ENCODE measurements at places on chromosomes 2 and 18.

DNA sequence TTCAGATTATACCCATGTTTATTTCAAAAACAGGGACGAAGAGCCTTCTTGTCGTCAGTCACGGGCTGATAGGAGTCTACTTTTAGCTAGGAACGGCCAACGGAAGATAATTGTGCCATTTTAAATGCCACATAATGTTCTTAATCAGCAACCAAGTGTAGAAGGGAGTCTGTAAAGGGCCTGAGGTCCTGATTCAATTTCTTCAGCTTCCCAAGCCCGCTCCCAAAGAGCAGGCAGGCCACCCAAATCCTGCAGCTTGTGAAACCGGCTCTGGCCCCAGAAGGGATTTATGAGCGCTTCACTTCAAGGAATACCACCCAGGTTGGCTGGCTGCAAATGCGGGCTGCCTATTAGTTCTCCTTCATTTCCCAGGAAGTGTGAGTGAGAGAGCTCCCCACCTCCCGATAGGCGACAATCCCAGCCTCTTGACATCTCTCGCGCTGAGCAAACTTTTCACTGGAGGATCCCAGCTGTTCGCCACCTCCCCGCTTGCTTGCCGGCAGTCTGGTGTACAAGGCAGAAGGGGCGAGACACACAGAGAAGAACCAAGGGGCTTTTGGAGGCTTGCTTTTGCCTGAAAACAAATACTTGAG lies 272.9 kb downstream of the CDH20 start:
- DNase-seq: no peak

GRCh38 chr2:239956818-239957261 lies 68.3 kb downstream of the NDUFA10 start:
- DNase-seq: no peak

- DNase-seq: no peak
Observed at GRCh38 chr2:46002507-46002883, 294.7 kb upstream of the EPAS1 start.

- DNase-seq: peak; percentile 13
Observed at GRCh38 chr2:70861777-70862625, 26.4 kb upstream of the CD207 start.

DNA sequence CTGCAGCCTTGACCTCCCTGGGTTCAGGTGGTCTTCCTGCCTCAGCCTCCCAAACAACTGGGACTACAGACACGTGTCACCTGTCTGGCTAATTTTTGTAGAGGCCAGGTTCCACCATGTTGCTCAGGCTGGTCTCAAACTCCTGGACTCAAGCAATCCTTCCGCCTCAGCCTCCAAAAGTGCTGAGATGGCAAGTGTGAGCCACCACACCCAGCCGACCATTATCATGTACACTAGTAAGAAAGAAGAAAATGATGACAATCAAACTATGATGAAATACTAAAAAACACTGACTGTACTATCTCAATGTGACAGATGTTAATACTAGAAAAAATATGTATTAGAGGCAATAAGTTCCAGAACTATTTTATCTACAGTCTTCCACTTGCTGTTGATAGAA lies 420.9 kb downstream of the TRIB2 start:
- DNase-seq: no peak

GRCh38 chr2:54503192-54503591 lies 47.1 kb downstream of the SPTBN1 start:
- no peak for DNase-seq

DNA sequence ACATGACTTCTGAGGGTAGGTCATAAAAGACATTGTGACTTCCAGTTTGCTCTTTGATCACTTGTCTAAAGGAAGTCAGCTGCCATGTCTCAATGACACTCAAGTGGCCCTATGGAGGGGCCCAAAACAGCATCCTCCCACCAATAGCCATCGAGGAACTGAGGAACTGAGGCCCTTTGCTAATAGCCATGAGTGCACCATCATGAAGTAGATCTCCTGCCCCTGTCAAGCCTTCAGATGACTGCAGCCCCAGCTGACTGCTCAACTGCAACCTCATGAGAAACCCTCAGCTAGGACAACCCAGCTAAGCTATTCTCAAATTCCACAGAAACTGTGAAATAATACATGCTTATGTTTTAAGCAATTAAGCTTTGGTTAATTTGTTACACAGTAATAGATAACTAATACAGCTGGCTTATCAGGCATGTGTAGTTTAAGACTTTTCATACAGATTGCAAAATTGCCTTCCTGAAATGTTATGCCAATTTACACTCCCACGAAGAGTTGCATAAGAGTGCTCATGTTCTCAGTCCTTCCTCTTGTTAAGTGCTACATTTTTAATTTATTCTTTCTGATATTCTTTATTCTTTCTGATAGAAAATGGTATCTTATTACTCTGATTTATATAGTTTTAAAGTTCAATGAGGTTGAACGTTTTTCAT lies 105.6 kb upstream of the NDUFV2 start:
- DNase-seq: no peak

GRCh38 chr2:199596549-199596948 lies 138.8 kb upstream of the SATB2 start:
- DNase-seq: no peak

- DNase-seq: no peak
Observed at GRCh38 chr18:56541793-56542192, 96.6 kb downstream of the TXNL1 start.

- no peak for DNase-seq
Observed at GRCh38 chr2:108588070-108588668, 53.9 kb downstream of the LIMS1 start.

GRCh38 chr2:225763711-225764110 lies 364.2 kb downstream of the NYAP2 start:
- DNase-seq: no peak

GRCh38 chr18:52813635-52814416 lies 473.8 kb downstream of the DCC start:
- no peak for DNase-seq

GRCh38 chr18:35564795-35565453 lies 16.6 kb upstream of the GALNT1 start:
- DNase-seq: no peak

DNA sequence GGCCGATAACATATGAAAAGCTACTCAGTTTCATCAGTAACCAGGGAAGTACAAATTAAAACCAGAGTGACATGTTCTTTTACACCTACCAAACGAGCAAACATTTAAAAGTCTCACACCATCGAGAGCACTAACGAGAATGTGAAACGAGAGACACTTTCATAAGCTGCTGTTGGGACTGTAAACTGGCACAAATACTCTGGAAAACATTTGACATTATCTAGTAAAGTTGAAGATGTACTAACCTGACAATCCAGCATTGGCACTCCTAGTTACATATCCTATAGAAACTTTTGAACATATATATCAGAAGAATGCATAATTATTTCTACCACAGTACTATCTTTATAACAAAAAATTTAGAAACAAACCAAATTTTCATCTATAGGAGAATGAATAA lies 28.1 kb downstream of the NBAS start:
- DNase-seq: no peak

DNA sequence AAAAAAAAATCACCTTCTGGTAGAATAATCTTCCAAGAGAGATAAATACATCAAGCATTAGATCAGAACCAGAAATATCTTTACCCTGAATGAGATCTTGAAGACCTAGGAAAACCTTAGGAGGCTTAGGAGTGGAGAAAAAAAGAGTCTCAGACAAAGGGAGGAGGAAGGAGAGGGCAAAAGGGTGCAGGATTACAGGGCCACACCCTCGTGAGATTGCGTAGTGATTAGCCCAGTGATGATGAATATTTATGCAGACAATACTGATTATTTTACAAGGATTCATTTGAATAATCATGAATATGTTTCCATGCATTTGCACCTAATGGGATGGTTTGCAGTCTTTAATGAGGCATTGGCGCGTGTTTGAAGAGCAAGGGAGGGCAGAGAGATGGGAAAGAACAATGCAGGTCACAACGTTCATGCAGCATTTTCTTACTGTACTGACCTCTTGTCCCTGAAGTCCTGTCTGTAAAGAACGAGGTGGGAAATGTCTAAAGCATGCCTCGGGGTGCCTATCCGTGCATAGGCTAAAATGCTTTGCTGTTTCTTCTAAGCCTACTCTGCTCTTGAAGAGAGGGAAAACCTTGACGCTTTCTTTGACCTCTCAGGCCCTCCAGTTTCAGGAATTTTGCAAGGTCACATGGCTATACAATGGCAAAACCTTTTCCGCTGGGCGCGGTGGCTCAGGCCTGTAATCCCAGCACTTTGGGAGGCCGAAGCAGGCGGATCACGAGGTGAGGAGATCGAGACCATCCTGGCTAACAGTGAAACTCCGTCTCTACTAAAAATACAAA lies 18.6 kb upstream of the ZNF532 start:
- no peak for DNase-seq

DNA sequence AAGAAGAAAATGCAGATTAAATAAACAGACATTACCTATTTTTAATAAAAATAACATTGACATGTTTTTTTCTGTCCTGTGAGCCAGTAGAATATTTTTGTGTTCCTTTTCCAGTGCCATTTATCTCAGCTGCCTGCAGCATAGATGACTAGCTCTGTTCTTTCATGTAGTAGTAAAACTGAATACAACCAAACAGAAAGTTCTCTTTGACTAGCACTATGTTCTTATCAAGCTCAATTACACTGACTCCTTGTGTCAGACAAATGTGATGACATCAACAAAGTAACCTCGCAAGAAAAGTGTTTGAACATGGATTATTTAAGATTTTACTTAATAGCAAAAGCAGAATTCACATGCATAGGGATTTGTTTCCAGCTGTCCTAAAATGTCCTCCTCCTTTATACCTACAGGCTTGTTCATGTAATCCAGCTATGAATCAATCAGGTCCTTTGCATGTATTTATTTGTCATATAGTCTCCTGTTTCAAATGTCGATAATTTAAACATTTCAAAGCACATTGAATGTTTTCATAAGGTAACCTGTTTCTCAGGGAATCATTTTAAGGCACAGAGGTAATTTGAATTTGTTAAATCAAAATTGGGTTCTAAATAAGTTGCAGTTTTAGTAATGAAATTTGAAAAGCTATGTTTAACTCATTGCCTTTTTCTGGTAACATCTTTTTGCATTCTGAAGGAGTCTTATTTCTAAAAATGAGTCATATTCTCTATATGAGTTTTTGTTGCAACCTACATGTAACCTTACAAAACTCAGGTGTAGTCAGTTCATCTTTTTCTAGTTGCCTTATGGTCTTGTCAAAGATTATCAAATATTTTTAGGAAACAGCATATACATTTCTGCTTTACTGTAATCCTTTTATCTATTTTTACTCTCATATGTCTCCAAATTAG lies 215.3 kb upstream of the GULP1 start:
- DNase-seq: no peak

GRCh38 chr2:151553-152334 lies 105.4 kb upstream of the FAM110C start:
- DNase-seq: no peak

DNA sequence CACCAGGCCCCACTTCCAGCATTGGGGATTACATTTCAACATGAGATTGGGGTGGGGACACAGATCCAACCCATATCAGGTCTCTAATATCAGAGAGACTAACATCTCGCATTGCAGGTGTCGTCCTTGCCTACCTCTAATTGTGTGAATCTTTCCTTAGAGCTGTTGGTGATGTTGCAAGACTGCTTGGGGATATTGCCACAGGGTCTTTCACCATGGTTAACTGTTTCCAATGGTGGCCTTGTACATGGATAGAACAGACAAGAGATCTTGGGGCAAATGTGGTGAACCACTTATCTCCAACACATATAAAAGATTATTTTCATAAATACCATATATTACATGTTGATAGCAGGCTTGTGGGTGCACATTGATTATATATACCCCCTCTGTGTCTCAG lies 270.3 kb upstream of the LINC00305 start:
- DNase-seq: no peak

GRCh38 chr18:22814329-22814703 lies 118.8 kb upstream of the RBBP8 start:
- no peak for DNase-seq

- DNase-seq: no peak
Observed at GRCh38 chr2:216274194-216274840, 98.0 kb downstream of the MARCHF4 start.

DNA sequence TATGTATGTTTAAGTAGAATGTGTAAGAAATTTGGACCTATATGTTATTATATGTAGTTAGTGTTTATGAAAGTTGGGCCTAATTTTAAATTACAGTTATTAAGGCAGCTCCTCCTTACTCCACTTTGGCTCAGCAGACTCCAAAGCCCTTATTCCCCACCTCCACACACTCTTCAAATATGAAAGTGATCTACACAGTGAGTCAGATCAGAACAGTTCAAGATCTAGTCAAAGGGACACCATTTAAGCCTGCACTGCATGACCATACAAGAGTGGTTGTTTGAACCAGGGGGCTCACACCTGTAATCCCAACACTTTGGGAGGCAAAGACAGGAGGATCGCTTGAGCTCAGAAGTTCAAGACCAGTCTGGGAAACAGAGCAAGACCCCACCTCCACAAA lies 21.2 kb upstream of the PMAIP1 start:
- no peak for DNase-seq

DNA sequence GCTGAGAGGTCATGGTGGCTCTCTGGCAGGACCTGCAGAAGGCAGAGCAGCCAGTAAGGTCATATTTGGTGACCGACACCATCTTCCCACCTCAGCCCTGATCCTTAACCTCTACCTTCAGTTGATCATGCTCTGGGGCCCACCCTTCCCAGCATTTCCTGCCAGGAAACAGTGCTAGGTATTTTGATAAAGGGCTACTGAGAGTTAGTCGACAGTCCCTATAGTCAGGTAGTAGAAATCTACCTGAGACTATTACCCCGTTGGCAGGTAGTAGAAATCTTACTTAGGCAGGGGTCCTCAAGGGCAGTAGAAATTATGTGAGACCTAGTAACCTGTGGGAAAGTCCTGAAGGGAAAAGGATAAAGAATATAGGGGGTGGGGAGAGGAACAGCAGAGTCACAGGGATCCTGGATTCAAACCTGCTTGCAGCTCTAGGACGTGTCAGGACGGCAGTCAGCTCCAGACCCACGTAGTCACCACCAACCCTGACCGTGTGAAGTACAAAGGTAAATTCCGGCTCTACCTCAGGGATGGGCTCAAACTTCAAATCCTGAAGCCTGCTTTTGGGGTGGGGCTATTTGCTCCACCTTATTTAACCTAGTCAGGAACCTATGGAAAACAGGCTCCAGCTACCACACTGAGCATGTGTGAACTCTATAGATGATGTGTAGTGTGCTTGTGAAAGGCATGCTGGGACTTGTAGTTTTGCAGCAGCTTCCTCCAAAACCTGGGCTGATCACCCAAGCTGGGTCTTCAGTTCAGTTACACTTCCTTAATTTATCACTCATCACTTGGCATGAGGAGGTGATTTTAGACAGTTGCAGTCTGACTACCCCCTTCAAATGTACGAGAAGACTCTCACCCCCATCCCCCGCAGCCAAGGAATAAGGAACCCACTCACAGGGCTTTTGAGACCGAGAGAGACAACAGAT lies at the start of gene DQX1:
DQX1 (minus strand) TSS at position 515 of the 932 bp plus-strand sequence; CDS start at position 13, 502 bp downstream.
- DNase-seq: no peak
